Left lung (tissue), 14 donors: ENCODE measurements at places on chromosomes 12 and 14. TPM values are rescaled to one million over a fixed set of nuclear protein-coding genes. Genes with fewer than 3 reads are reported as not detected.

GRCh38 chr12:47797441-47797840 lies 22.3 kb downstream of the HDAC7 start:
- no peak overlapping the region for H3K27ac ChIP-seq
- peaks cover 22% of the 10 kb centered on the region for H3K4me1 ChIP-seq
- H3K4me3 ChIP-seq: no peak overlapping the region

DNA sequence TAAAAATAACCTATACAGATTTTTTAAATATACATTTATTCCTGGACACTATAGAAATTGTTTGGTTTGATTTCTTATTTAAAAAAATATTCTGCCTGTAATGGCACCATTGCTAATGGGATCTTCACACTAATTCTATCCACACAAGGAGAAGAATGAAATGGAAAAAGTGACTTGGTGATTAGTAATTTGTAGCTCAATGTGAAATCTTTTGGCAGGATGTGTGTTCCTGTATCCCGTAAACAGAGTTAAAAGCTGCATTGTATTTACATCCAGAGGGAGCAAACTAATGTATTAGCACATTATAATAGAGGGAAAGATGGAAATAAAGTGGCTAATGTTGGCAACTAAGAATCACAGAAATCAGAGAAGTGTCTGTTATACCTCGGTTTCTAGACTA lies 1455.3 kb upstream of the FLRT2 start:
- H3K4me1 ChIP-seq: no peaks in the 10 kb centered on the region
- H3K36me3 ChIP-seq: no peaks in the 10 kb centered on the region
- no peak overlapping the region for H3K27ac ChIP-seq
- H3K4me3 ChIP-seq: no peak overlapping the region
- H3K27me3 ChIP-seq: no peaks in the 10 kb centered on the region

DNA sequence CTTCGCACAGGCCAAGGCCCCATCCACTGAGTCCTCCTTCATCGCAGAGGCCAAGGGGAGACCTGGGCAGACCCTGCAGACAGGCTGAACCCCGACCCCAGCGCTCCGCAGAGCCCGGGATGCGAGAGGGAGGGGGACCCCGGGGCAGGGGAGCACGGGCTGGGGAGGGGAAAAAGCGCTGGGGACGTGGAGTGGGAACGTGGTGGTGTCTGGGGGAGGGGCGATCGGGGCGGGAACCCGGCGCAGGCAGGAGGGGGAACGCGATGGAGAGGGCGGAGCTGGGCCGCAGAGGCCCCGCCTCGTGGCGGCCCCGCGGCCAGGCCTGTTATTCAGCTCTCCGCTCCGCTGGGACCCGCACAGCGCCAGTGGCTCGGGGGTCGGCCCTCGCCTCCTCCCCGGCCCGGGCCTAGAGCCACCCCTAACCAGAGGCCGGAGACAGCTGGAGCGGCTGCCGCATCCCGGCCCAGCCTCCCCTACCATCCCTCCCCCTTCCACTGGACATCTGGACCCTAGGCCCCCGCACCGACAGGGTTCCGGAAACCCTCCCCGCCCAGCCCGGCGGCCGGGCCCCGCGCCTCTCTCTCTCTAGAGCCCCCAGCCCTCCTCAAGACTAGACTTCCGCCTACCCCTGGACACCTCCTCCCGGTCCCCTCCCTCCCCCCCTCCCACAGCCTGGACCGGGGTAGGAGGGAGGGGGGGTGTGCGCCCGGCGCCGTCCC lies at the start of gene ARHGEF25:
TSS of gene ARHGEF25 (plus strand) at position 328 of the 719 bp plus-strand sequence. CDS start 460 bp downstream, outside the sequence.
- no peaks in the 10 kb centered on the region for H3K36me3 ChIP-seq
- DNase-seq: no peak
- H3K27ac ChIP-seq: peak within 1 kb of the TSS; percentile 18

DNA sequence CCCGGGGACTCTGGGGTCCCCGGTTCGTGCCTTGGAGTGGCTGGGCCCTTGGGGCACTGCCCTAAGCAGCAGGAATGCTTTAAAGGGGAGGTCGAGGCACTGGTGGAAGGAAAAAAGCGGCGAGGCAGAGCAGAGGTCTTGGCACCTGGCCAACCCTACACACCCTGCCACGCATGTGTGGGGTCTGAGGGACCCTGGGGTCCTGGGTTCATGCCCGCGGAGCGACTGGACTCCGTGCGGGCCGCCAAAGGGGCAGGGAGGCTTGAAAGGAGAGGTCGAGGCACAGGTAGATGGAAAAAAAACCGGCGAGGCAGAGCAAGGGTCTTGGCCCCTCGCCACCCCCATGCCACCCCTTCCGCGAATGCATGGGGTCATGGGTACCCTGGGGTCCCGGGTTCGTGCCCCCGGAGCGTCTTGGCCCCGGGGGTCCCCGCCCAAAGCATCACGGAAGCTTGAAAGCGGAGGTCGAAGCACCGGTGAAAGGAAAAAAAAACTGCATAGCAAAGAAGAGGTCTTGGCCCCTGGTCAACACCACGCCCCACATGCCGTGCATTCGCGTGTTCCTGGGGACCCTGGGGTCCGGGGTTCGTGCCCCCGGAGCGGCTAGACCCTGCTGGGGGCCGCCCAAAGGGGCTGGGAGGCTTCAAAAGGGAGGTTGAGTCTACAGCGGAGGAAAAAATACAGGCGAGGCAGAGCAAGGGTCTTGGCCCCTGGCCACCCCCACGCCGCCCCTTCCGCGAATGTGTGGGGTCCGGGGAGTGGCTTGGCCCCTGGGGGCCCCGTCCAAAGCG lies 312.9 kb downstream of the ALG10 start:
- no peaks in the 10 kb centered on the region for H3K36me3 ChIP-seq
- DNase-seq: no peak
- H3K27me3 ChIP-seq: peaks cover 38% of the 10 kb centered on the region
- H3K27ac ChIP-seq: no peak overlapping the region
- H3K4me1 ChIP-seq: no peaks in the 10 kb centered on the region

Gene CAPS2
- total RNA-seq: 7.2 TPM

GRCh38 chr12:110345176-110345661 lies 58.3 kb downstream of the ANAPC7 start:
- no peak overlapping the region for H3K27ac ChIP-seq
- peaks cover 3% of the 10 kb centered on the region for H3K4me1 ChIP-seq
- H3K4me3 ChIP-seq: no peak overlapping the region
- no peak for DNase-seq
- no peaks in the 10 kb centered on the region for H3K27me3 ChIP-seq

DNA sequence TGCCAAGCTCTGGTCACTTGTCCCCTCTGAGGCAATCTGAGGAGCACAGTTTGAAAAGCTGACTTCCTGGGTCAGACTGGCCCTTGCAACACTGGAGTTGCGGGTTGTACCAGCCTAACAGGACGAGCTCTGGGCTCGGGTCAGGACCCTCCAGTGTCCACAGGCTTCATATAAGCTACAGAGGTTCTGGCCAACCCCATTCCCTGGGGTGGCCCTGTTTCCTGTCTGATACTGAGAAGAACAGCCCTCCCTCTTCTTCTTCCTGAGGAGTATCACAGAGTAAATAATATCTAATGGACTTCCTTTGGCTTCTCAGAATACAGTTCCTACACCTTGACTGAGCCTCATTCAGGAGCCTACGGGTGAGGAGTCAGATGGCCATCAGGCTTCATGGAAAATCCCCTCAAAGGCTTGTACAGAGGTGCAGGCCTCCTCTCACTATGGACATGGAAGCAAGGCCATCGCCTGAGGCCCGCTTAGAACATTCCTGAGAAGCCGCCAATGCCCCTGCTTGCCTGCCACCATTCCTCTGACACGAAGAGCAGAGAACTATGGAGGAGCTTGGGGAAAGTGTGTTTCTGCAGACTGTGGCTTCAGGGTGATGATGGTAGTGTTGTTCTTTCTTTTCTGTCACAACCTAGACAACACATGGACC lies 28.5 kb upstream of the ANO2 start:
- H3K4me3 ChIP-seq: no peak overlapping the region
- H3K27ac ChIP-seq: no peak overlapping the region
- H3K36me3 ChIP-seq: peaks cover 5% of the 10 kb centered on the region
- no peaks in the 10 kb centered on the region for H3K4me1 ChIP-seq
- DNase-seq: no peak

DNA sequence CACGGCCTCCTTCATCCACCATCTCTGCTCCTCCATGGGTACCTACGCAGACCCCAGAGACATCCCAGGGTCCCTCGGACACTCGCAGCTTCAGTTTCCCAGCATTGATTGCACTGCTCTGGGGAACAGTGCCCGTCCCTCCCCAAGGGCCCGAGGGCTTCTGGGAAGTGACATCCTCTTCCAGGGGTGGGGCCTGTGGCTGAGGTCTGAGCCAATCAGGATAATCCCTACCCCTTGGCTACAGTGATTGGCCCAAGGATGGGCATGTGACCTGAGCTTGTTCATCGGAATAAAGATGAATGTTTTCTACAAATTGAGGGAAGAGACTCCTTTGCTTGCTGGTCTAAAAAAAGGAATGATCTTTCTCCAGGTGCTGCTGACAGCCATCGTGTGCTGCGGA lies 37.3 kb upstream of the MYL2 start:
- H3K4me1 ChIP-seq: no peaks in the 10 kb centered on the region

DNA sequence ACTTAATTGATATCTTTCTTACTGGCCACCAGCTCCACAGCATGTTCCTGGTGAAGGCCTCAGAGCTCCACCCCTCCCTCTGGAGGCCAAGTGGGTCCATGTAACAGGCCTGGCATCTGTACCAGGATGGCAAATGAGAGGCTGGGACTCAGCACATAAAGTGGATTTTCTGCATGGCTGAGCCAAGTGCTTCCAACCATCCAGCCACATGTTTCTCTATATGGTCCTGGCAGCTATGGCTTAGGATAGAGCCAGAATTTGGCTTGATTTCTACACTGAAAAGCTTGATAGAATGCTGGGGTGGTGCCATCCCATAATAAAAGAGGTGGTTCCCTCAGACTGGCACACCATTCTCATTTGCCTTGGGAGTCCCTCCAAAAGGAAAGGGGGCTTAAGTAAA lies 94.1 kb downstream of the PAX9 start:
- no peaks in the 10 kb centered on the region for H3K36me3 ChIP-seq
- no peaks in the 10 kb centered on the region for H3K4me1 ChIP-seq
- H3K27me3 ChIP-seq: no peaks in the 10 kb centered on the region
- no peak overlapping the region for H3K4me3 ChIP-seq
- H3K27ac ChIP-seq: no peak overlapping the region

Gene CCDC184
- 0.58 TPM for total RNA-seq

DNA sequence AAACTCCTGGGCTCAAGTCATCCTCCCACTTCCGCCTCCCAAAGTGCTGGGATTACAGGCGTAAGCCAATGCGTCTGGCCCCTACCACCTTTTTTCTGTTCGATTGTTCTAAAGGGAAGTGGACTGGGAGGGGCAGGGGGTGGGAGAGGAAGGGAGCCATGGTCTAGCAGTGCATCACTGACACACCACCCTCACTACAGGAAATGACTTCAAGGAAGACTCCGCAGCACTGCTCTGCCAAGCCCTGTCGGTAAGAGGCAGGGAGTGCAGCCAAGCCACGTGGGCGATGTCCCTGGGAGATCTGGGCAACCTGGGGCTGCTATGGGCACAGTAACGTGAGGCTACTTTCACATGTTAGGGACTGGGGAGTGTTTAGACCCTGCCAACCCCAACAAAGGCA lies 18.0 kb downstream of the LRRC74A start:
- H3K27ac ChIP-seq: no peak overlapping the region
- no peaks in the 10 kb centered on the region for H3K36me3 ChIP-seq
- DNase-seq: no peak
- H3K4me3 ChIP-seq: no peak overlapping the region
- H3K4me1 ChIP-seq: peaks cover 20% of the 10 kb centered on the region

Gene SLC38A4
- 1.5 TPM for total RNA-seq

Gene NRIP2
- total RNA-seq: 0.96 TPM

DNA sequence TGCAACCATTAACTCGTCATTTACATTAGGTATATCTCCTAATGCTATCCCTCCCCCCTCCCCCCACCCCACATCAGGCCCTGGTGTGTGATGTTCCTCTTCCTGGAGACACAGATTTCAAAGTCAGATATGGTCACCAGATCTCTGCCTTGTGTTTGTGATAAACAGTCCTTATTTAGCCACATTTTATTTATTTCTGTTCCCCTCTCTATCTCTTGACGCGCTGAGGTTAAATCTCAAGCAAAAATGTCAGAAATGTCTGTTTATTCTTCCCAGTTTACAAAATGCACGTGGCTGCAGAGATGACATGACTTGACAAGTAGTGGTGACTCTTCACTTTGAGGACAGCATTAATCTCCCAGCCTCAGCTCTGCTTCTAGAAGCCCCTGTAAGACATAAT lies 11.5 kb upstream of the RASSF3 start:
- no peaks in the 10 kb centered on the region for H3K36me3 ChIP-seq
- no peak overlapping the region for H3K27ac ChIP-seq
- no peaks in the 10 kb centered on the region for H3K27me3 ChIP-seq
- H3K4me1 ChIP-seq: no peaks in the 10 kb centered on the region

GRCh38 chr14:32009221-32009975 lies 67.7 kb upstream of the ARHGAP5 start:
- no peaks in the 10 kb centered on the region for H3K27me3 ChIP-seq
- H3K36me3 ChIP-seq: no peaks in the 10 kb centered on the region
- no peaks in the 10 kb centered on the region for H3K4me1 ChIP-seq
- H3K27ac ChIP-seq: no peak overlapping the region

GRCh38 chr14:26974965-26975364 lies 377.1 kb upstream of the NOVA1 start:
- no peak for DNase-seq
- H3K27ac ChIP-seq: no peak overlapping the region
- no peaks in the 10 kb centered on the region for H3K36me3 ChIP-seq
- no peaks in the 10 kb centered on the region for H3K4me1 ChIP-seq

GRCh38 chr14:75279153-75279762 lies 630 bp downstream of the FOS start:
- DNase-seq: peak; percentile 85
- H3K4me1 ChIP-seq: peaks cover 29% of the 10 kb centered on the region
- H3K27me3 ChIP-seq: no peaks in the 10 kb centered on the region

Gene KCNK10
- not detected for total RNA-seq

Gene KERA
- 0.26 TPM for total RNA-seq

Gene CLBA1
- 7.1 TPM for total RNA-seq

GRCh38 chr14:102565959-102566358 lies 26.5 kb upstream of the RCOR1 start:
- no peak overlapping the region for H3K4me3 ChIP-seq
- no peaks in the 10 kb centered on the region for H3K36me3 ChIP-seq
- H3K27ac ChIP-seq: no peak overlapping the region
- no peak for DNase-seq
- no peaks in the 10 kb centered on the region for H3K27me3 ChIP-seq

DNA sequence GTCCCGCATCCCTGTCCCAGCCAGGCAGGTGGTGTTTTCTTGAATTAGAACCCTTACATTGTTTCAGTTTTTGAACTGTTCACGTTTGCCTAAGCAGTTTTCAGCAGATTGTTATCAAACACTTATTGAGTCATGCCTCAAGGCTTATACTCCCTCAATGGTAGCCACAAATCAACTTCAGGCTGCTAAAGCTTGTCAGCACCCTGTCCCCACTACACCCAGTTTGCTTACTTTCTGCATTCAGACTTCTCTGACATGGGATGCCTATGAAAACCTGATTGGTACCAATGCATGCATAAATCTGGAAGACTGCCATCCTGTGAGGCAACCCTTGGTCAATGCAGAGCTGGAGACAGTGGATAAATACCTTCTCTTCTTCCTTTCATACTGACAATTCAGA lies 225.4 kb downstream of the BTG1 start:
- H3K27me3 ChIP-seq: no peaks in the 10 kb centered on the region
- no peak overlapping the region for H3K27ac ChIP-seq
- no peak for DNase-seq
- no peaks in the 10 kb centered on the region for H3K4me1 ChIP-seq
- no peak overlapping the region for H3K4me3 ChIP-seq
